Fibroblast of the aortic adventitia (primary cell): ENCODE measurements at places on chromosomes 13 and 19. TPM values are rescaled to one million over a fixed set of nuclear protein-coding genes. Genes with fewer than 3 reads are reported as not detected.

- peak; percentile 0 for DNase-seq
Measured at GRCh38 chr13:58960888-58961287, 1202.8 kb downstream of the DIAPH3 start.

- DNase-seq, result peak; percentile 12
Measured at GRCh38 chr19:10353793-10354391, 14.5 kb upstream of the ICAM3 start.

DNA sequence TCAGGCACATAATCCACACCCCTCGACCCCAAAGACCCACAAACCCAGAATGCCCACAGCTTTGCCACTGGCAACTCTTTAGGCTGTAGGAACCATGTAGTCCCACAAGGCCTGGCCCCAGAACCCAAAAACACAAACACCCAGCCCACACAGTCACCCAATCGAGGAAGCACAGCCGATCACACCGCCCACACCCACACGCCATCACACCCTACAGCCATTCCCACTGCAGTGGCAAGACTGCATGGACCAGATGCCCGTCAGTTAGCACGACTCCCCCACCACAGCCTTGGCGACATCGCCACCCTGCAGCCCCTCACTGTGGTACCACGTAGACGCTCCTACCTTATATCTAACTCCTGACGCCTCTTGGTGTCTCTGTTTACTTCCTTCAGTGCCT, 24.0 kb upstream of the MEIS3 start:
- no peak for DNase-seq

The LILRB5 gene
- total RNA-seq, result not detected in 2 replicates
